ENCODE measurements at places on chromosomes 6 and 20. TPM values are rescaled to one million over a fixed set of nuclear protein-coding genes. Genes with fewer than 3 reads are reported as not detected.

Gene HSF2
- 26.9 TPM for polyA plus RNA-seq

Gene SNX21
- 24.3 TPM for polyA plus RNA-seq

DNA sequence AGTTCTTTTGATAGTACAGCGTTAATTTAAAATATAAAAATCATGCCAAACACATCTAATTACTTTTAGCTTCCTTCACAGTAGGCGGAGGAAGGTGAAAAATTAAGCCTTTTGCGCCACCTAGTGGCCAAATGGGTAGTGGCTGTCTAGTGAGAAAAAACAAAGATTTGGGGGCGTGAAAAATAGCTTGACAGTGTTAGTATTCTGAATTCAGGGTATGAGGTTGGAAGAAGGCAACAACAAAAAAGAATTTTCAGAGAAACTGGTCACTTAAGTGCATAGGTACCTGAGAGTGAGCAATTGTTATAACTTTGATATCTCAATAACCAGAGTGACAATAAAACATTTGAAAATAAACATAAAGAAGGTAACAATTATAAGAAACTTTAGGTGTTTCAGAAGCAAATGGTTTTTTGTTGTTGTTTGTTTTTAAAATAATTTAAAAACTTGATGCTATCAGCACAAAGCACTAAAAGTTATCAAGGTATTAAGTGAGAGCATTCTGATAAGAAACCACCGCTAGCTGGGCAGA is 14.3 kb downstream of the PSMB9 start:
- DNase-seq, result peak; percentile 61

DNA sequence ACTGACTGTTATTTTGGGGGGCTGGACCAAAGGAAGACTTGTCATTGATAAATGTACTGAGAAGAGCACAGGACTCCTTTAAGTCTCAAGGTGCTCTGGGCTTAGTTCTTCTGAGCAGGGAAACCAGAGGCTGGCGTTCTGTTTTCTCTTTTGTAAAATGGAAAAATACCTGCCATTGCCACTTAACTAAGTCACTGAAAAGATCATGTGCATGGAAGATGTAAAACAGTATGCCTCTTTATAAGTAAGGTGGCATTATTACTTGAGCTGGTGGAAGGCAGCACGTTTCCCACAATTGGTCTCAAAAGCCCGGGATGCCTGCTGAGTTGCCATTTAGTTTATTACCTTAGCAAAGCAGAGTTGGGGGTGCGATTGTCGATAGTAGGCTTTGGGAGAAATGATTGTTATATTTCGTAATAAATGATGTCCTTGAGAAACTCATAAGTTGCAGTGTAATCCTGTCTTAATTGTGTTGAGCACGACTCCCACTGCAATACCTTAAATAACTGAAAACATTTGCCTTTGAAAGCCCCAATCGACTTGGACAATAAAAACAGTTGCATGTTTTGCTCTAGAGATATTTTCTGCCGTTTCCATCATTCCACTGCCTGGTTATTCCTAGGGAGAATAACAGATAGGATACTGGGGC is 3.6 kb downstream of the JARID2 start:
- no peak for DNase-seq

DNA sequence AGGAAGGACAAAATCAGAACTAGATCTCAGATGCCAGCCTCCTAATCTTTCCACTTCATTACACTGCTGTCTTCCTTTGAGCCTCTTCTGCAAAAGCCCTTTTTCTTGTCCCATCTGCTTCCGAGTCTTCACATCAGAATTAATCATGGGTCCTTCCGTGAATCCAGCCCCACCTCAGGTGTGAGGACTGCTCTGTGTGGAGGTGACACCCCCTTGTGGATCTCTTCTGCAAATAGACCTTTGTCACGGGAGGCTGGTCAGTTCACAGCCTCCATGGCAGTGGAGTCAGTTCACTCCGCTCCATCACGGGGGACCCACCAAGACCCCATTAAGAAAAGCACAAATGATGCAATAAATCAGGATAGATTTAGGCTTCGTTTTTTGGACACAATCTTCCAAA is 171.1 kb downstream of the ADAT2 start:
- no peak for DNase-seq

Gene WFDC13
- polyA plus RNA-seq, result not detected

- no peak for DNase-seq
These were observed 219.0 kb downstream of the PREX1 start for GRCh38 chr20:48608756-48609155.

Gene TRAPPC3L
- 0.09 TPM for polyA plus RNA-seq

- DNase-seq, result no peak
These were observed 52.0 kb downstream of the JPH2 start for GRCh38 chr20:44135012-44135412.
